ENCODE measurements at places on chromosomes 1 and 21.

DNA sequence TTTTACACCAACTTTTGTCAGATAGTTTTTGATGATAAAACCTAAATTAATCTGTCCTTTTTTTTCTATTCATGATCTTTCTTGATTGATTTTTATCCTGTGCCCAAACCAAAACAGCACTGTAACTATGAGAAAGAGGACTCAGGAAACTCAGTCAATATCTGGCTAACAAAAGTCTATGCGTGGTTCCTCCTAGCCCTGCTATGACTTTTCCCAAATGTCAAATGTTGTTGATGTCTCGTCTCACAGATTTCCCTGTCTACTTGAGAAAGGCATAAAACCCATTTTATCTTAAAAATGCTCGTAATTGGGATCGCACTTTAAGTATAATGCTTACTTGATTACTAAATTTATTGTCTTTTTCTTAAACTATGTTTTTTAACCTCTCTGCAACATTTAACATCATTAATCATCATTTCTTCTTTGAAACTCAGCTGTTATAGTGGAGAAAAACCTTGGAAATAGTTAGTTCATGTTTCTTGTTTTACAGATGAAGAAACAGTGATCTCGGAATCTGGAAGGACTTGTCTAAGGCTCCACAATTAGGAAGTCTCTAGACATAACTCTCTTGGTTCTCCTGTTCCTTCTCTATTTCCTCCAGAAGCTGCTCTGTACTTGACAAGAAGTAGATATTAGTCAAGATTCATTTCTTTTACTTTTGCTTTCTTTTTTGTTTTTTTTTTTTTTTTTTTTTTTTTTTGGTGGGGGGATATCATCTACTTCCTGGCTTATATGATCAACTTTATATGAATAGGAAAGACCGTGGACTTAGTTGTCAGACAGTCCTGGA is 26.2 kb upstream of the PTPRC start:
- no peak for DNase-seq

DNA sequence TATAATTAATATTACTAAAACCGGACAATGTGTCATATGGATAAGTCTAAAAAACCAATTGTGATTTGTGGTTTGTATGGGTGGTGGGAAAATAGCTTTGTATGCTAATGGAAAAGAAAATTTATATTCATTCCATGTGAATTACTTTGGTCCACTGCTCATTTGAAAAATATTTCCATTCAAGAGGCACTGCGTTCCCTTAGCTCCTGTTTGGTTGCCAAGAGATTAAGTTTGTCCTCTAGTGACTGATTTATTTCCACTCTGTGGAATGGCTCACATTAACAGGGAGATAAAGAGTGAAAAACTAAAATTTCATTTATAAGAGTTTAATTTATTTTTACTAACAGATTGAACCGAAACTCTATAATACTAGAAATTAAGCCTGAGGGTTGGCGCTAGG is 744.1 kb upstream of the CHRM3 start:
- DNase-seq: no peak

- no peak for DNase-seq
These were observed 20.1 kb downstream of the UBE2U start for GRCh38 chr1:64223329-64224151.

DNA sequence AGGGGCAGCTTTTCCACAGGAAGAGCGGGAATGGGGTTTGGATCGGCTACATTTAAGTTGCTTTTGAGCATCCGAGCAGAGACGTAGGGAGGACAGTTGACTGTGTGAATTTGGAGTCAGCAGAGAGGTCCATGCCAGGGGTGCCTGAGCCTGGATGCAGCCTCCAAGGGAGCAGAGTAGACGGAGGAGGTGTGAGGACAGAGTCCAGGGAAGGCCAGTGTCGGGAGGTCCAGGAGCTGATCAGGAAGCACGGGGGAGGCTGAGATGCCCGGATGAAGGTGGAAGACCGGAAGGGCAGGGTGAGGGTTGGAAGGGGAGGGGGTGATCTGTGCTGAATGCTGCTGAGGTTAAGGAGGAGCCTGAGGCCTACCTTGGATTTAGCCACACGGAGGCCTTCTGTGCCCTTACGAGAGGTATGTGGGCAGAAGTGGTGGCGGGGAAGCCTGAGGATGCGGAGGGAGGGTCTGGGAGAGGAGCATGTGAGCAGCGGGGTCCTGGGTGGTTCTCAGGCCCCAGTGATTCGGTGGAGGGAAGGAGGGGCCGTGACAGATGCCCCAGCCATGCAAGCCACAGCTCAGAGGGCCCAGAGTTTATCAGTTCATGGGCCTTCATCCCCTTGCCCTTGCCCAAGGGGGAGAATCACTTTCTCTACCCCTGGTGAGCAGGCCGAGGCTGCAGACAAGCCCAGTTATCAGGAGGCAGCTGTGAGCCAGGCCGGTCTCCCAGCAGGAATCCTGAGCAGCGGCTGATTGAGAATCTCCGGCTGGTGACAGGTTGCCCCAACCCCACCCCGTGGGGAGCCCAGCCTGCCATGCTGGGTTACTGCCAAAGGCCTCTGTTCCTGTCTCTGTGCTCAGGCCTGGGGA is 54.0 kb upstream of the ACTL8 start:
- DNase-seq: no peak

- DNase-seq: no peak
These were observed 44.4 kb downstream of the GFI1 start for GRCh38 chr1:92442351-92442750.

DNA sequence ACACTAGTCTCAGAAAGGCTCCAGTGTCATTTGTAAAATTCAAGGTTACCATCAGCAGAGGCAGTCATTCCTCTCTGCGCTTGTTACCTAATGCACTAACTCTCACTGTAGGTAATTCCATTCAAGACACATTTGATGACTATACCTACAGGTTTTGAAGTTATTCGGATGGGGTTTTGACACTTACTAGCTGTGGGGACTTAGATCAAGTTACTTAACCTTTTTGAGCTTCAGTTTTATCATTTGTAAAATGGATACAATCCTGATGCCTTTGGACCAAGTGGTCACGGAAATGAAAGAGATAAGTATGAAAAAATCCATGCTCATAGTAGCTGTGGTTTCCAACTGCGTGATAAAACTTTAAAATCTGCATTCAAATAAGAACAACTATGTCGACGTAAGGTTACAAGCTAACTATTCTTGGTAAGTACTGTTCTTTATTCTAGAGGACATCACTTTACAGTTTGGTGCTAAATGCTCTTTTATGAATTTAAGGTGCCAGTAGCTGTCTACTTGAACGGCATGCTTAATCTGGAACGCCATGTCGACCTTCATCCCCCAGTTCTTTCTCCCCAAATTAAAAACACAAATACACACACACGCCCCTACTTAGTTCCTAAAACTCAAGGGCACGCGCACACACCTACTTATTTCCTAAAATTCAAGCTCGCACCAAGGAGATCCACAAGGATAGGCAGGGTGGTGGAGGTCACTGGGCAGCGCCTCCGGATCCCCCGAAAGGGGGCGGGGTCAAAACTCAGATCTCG is 550 bp upstream of the NFYC start:
- DNase-seq: no peak

DNA sequence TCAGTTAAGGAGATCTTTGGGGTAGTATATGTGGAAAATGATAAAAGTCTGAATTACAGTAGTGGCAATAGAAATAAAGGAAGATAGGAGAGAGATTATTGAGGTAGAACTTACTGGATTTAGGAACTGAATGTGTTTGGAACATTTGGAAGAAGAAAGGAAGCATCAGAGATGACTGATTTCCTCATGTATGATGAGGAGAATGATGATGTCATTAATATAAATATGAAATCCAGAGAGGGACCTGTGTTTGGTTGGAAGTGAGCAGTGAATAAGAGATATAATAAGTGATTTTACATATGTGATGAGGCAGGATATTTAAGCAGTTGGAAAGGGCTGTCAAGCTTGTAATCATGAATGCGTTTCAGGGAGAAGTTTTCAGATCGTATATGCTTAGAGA is 86.3 kb downstream of the SYT14 start:
- DNase-seq: no peak

DNA sequence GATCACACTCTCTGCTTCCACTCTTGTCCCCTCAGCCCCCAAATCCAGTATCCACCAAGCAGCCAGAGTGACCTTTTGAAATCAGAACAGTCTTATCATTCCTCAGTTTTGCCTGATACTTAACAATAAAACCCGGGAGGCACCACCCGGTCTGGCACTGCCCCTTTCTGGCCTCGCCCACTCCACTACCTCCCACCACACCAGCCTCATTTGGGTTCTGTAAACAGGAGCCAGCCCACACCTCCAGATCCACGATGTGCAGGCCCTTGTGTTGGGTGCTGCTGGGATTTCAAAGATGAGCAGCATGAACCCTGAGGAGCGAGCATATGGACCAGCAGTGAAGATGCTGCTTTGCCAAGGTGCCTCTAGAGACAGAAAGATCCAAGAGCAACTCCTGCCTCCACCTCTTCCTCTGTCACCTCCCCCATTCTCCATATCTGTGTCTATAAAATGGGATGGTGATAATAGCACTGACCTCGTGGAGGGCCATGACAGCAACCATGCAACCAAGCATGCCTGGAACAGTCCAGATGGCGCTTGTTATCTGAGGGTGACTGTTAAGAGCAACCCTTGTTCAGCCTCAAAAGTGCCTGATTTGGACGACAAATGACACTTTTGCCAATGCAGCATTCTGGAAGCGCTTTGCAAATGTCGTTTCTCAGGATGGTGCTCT is 136.0 kb downstream of the IGSF21 start:
- no peak for DNase-seq

- DNase-seq: no peak
These were observed 280.3 kb downstream of the USH2A start for GRCh38 chr1:216142921-216143320.

DNA sequence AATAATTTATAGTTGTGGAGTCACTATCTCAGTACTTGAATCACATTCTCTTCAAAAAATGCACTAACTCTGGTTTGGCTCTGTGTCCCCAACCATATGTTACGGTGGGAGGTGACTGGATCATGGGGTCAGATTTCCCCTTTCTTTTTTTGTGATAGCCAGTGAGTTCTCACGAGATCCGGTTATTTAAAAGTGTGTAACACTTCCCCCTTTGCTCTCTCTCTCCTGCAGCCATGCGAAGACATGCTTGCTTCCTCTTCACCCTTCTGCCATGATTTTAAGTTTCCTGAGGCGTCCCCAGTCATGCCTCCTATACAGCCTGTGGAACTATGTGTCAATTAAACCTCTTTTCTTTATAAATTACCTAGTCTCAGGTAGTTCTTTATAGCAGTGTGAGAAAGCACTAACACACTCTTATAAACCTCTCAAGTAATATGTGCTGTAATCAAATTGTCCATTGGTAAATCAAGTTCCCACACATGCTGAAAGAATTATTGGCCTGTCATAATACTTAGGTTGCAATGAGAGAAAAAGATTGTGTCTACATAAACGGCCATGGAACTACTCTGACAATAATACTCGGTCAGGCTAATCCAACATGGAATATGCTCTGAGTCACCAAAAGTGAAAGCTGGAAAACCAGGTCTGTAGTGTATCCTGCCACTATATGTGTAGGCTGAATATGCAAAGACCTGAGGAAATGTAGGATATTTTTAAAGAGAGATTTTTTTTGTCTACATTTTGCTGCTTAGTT is 107.5 kb downstream of the SLC44A5 start:
- no peak for DNase-seq

GRCh38 chr1:113904293-113904673 is 316 bp downstream of the AP4B1 start:
- peak; percentile 42 for DNase-seq

- no peak for DNase-seq
These were observed 515.8 kb downstream of the SMYD3 start for GRCh38 chr1:245991266-245991665.

GRCh38 chr1:117093870-117094621 is 27.5 kb downstream of the TRIM45 start:
- no peak for DNase-seq

- no peak for DNase-seq
These were observed 162.5 kb downstream of the KCNT2 start for GRCh38 chr1:196445775-196446174.

DNA sequence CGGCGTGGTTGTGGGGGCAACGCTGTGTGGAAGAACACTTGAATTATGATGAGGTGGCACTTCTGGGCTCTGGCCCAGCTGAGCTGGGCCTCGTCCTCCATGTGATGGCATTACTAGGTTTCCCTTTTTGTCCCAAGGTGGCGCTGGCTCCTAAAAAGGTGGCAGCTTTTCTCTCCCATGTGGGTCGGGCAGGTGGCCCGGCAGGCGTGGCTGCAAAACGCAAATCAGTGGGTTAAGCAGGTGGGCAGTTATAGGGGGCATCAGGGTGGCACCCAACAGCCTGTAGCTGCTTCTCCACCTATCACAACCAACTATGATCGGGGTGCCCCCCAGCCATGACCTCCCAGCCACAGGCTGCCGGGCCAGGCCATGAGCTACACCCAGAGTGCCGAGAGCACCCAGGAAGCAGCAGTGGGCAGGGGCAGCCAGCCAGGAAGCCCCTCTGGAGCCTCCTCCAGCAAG is 59.6 kb downstream of the KCNAB2 start:
- DNase-seq: no peak

GRCh38 chr1:210905944-210906453 is 227.9 kb downstream of the KCNH1 start:
- no peak for DNase-seq

DNA sequence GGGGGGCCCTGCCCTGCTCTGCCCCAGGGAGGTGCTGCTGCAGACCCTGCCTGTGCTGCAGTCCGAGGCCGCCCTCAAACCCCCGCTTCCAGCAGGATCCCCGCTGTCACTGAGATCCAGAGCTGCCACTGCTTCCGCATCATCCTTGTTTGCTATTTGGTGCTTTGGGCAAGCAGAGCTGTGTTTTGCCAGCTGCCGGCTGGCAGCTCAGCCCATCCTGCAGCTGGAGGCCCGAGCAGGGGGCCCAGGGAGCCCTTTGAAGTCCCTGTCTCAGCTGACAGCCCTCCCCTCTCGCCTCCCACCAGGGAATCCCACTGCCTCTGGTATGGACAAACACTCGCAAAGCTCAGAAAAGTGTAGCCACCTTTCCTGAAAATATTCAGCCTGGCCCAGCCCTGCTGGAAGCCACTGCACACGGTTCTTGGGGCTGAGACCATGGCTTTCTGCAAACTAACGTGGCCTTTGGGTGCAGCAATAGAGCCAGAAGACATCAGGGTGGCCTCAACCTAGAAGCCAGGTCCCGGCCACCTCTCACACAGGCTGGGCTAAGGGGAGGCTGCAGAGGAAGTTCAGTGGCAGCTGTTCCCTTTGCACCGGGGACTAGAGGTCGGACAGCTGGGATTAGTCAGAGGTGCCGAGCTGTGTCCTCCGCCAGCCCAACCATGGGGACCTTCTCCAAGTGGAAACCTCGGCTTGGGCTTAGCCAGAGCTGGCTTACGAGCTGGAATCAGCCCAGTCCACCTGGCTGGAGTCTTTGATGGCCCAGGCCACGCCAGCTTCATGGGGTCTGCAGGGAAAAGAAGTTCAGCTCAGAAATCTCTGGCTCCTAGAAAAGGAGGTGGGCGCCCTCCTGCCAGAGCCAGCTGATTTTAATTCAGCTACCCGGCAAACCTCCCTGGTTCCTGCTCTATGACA is 107.1 kb downstream of the SPSB1 start:
- DNase-seq: peak; percentile 7

Measured in NCI-H774 (cell line).